ENCODE measurements at places on chromosomes 5 and 9.

GRCh38 chr5:100840370-100840769 lies 62.7 kb downstream of the ST8SIA4 start:
- DNase-seq = no peak

DNA sequence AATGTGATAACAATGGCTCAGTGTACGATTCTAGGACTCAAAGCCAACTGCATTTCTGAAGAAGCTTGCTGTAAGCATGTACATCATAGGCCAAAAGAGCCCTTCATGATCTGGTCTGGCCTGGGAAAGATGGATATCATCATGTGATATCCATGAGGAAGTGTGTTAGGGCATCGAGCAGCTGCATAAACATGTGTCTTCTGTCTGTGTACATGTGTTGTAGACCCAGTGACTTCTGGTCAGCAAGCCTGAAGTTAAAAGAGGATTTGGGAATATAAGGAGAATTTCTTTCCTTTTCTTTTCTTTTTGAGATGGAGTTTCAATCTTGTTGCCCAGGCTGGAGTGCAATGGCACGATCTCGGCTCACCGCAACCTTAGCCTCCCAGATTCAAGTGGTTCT lies 15.5 kb upstream of the NAA35 start:
- no peak for DNase-seq

DNA sequence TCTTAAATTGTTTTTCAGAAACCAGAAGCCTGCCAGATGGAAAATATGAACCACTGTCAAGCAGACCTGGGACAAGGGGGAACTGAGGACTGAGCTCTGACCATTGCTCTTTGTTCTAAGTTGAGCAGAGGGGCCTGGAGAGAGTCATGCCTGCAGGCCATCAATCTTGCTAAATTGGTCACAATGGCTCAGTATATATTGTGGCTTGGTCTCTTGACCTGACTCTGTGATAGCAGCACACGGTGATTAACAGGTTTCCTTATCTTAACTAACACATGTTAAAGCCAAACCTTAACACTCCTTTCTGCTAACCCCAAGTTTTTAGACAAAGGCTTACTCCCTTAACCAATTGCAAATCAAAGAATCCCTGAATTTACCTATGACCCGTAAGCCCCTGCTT lies 1281.2 kb upstream of the NUDT12 start:
- no peak for DNase-seq

DNA sequence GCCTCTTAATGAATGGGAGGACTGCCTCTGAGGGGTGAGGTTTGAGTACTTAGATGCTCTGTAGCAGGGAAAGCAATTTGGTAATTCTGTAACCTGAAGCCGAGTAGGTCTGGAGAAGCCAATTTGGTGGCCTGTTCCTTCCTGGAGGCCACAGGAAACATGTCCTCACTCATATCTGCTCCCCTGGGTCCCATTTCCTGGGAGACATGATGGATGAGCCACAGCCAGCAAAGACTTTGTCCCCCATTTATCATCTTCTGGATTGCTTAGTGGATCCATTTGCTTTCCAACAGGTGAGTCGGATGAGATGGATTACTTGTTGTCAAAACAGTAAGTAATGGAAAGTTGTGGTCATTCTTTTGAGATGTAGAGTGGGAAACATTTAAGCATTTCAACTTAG lies 99.8 kb upstream of the KLF9 start:
- DNase-seq = no peak

DNA sequence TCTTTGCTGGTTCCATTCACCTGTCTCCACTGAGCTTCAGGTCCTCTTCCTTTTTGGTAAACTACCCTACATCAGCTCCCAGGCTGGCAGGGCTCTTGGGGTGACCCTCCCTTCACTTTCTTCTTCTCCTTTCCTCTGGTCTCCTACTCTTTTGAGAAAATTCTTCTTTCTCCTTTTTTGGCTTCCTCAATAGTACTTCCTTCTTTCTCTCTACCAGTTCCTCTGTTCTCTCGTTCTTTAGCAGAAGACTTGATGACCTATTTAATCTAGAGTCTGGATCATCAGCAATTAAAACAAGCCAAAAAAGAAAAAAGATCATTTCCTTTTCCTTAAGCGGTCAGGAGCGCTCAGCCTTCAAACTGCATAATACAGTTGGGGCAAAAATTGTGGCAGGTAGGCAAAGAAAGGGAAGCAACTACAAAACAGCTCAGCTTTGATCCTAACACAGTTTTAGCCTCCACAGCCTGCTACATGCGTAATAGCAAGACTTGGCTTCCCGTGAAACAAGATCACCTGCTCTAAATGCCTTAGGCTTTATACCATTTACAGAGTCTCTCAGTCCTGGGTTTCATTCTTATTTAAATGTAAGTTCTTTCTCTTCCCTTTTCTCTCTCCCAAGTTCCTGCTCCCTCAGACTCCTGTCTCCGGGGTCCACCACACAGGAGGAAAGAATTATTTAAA lies 14.0 kb upstream of the GSN start:
- no peak for DNase-seq

GRCh38 chr5:125484272-125484741 lies 737.9 kb upstream of the ZNF608 start:
- no peak for DNase-seq

DNA sequence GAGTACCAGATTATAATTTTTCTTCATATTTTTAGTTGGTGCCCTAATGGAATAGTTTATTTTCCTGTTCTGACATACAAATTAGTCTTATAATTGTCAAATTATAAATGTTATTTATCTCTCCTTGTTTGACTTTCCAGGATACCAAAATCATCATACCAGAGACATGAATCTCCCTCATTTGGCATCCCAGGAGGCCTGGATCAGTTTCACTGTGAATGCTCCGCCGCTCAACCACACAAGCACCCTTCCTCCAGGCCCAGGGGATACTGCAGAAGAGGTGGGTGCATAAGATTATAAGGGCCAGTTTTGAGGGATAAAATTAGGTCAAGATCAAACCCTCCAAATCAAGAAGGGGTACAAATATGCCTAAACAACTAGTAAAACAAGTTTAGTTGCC lies 1229.3 kb downstream of the CDH12 start:
- no peak for DNase-seq

DNA sequence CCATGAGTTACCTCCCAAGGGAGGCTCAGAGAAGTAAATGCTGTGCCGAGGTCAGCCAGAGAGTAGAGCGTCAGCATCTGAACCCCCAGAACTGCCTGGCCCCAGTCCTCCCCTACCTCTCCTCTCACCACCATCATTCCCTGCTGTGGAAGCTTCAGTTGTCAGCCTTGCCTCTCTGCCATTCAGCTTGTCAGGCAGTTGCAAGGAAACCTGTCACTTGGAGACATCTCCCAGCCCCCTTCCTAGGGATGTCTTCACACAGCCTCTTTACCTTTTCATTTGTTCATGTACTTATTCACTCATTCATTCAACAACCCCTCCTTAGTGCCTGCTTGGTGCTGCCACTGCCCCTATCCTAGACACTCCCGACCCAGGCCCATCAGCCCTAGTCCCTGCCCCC lies 2.1 kb downstream of the RGS14 start:
- no peak for DNase-seq

GRCh38 chr9:117160254-117160653 lies 254.6 kb downstream of the ASTN2 start:
- DNase-seq = peak; percentile 49

DNA sequence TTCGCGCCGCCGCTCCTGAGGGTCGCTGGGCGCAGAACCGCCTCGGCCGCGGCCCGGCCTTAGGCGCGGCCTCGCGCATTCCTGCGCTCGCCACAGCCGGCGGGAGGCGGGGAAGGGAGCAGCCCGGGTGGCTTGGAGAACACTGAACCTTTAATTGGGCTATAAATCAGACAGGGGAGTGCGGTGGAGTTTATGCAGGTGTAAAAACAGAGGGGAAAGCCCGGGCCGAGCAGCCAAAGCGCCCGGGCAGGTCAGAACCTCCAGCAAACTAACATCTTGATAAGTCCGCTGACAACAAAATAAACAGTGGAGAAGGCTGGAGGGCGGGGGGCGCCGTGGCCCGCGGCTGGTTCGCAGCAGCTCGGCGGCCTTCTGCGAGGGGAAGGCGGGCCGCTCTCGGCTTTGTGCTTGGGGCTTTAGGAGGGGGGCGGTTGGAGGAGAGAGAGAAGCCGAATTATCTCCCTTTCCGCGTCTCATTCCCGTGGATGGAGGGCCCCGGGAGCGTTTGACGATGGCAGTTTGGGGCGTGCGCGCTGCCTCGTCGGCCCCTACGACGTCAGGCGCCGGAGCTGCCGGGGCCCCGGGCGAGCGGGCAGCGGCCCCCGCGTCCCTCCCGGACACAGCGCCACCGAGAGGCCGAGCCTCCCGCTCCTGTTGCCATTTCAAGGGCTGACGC lies 11.3 kb downstream of the FOXD1 start:
- DNase-seq = no peak

GRCh38 chr9:131259432-131259898 lies 16.8 kb downstream of the FAM78A start:
- no peak for DNase-seq

DNA sequence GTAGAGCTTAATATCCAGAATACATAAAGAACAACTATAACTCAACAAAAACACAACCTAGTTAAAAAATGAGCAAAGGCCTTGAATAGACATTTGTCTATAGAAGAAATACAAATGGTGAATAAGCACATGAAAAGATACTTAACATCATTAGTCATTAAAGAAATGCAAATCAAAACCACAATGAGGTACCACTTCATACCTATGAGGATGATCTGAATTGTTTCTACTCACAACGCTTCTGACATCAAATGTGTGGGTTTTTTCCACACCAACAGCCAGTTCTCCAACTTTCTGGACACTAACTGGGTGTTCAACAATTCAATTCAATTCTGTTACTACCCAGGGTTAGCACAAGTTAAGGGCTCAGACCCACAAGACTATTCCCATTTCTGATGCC lies 22.0 kb downstream of the SREK1IP1 start:
- no peak for DNase-seq

GRCh38 chr5:128085413-128085812 lies 1.8 kb downstream of the SLC12A2 start:
- DNase-seq = no peak

GRCh38 chr9:121179930-121180681 lies 21.6 kb downstream of the RAB14 start:
- no peak for DNase-seq

- no peak for DNase-seq
These were observed 30.4 kb downstream of the SEMA5A start for GRCh38 chr5:9515436-9515835.

- DNase-seq = peak; percentile 44
These were observed 23.9 kb upstream of the MAPK9 start for GRCh38 chr5:180315762-180316212.

- no peak for DNase-seq
These were observed 307.3 kb upstream of the MPDZ start for GRCh38 chr9:13586587-13587374.

DNA sequence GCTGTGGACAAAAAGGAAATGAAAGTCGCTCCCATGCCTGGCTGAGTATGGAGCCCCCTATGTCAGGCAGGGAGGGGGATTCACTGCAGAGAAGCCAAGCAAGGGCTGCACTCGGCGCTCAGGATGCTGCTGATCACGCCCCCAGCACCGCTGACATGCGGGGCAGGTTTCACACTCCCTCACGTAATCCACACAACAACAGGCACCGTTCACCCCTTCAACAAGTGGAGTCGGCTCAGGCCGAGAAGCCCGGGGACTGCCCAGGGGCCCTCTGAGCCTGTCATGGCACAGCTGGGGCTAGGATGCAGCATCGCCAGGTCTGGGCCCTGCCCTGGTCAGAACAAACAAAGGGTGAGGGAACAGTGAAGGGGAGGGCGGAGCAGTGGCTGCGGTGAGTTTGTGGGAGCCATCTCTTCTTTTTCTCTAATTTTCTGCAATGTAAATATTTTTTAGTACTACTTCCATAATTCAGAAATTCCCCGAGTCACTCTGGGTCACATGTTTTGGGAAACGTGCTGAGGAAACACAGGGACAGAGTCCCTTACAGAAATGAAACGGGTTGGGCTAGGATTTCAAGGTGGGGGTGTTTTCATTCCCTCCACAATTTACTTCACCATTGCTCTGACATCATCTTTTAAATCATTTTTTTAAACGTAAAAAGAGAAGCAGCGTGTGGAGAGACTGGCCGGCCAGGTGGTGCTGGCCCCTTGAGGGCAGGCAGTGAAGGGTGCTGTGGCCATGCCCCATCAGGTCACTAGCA lies 49.8 kb downstream of the PRRT1B start:
- DNase-seq = no peak

DNA sequence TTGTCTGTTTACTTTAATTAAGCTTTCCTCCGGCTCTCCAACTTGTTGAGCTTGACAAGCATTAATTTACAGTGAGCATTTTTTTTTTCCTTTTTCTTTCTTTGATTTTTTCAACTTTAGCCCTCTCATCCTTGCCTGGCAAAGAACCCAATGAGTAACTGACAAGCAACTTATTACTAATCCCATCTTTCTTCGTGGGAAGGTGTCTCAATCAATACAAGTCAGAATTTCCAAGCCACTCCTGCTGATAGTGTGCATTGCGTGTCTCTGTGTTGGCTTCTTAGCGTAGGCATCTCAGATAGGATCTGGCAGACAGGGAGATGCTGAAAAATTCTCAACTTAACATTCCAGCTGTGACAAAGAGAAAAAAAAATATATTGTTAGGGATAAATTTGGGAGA lies 527.7 kb upstream of the WWC1 start:
- no peak for DNase-seq

DNA sequence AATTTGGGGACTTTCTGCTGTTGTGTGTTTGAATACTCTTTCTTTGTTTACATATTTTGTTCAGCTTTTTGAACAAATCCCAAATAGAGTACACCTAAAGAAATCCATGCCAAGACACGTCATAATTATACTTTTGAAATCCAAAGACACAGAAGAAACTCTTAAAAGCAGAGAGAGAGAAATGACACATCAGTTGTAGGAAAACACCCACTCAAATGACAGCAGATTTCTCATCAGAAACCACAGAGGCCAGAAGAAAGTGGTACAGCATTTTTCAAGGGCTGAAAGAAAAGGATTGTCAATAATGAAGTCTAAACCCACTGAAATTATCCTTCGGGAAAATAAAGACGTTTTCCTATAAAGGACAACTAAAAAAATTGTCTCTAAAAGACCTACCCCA lies 378.6 kb downstream of the GADD45G start:
- DNase-seq = no peak

- no peak for DNase-seq
These were observed 39.5 kb upstream of the MAMDC2 start for GRCh38 chr9:70003901-70004714.

DNA sequence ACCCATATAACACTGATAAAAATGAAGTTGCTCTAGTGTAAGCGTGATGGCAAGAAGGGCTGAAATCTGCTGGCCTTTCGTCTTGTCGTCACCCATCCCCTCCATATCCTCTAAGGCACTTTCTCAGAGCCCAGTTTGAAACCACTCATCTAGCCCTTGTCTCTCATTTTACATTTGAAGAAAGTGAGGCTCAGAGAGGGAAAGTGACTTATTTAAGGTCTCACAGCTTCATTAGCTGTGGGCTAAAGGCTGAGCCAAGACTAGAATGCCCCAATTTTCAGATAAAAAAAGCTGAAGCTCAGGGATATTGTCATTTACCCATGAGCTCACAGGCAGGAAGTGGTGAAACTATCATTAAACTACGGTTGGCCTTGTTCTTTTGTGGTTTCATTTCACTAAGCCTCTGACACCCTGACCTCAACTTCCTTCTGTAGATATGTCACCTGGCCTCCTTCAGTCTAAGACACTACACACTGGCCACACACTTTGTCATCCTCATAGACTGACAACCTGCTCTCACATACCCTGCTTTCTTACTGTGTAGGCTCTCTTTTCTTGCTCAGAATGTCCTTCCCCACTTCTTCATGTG lies 176.7 kb upstream of the DMAC1 start:
- DNase-seq = no peak

Measured in NCI-H1694 (cell line).